Uterus (tissue), 4 donors: ENCODE measurements at places on chromosomes 12 and 14. TPM values are rescaled to one million over a fixed set of nuclear protein-coding genes. Genes with fewer than 3 reads are reported as not detected.

DNA sequence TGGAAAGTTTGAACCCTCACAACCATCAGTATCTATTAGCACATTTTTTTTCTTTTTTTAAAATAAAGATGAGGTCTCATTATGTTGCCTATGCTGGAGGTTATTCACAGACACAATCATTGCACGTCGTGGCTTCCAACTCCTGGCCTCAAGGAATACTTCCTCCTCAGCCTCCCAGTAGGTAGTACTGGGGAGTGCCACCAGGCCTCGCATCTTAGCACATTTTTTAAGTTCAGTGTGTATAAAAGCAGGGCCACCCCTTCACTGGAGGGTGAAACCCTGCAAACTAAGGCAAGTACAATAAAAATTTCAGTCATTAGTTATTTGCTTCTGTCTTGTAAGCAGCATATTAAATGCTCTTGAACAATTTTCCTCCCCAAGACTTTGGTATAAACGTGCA, 114.2 kb upstream of the SINHCAF start:
- DNase-seq: no peak

DNA sequence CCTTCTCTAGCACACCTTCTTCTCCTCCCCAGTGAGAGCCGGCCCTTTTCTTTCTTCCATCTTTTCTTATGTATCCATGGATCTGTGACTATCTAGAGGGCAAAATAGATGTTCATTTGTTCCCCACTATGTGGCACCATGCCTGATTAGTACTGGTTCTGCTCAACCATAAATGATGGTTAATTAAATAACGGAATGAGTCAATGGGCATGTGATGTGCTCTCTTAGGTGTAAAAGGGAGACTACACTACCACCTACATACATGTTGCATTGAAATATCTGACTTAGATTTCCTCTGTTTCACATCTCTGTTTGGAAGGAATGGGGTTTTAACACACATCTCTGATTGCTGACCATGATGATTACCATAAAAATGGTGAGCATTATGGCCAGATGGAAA, 116.5 kb downstream of the BTG1 start:
- DNase-seq: no peak

Gene FOXN4
- total RNA-seq: not detected

DNA sequence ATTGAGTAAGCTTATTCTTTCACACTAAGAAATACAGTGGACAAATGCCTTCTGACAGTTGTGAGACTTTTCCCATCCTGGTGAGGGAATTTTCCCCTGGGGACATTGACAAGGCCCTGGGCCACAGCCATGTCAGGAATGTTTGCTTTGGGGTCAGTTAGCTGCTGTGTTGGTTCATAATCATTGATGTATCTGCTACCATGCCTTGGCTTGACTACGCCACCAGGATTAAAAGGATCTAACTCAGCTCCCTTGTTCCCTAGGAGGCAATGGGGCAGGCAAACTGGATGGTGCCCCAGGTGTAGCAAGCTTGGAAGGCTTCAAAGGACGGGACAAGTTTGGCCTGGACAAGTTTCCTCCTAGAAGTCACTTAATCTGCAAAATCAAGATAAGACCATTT, 3.1 kb upstream of the CCDC88C start:
- DNase-seq: no peak

Gene NPFF
- total RNA-seq: not detected
